ENCODE measurements at places on chromosomes 1 and 21.

DNA sequence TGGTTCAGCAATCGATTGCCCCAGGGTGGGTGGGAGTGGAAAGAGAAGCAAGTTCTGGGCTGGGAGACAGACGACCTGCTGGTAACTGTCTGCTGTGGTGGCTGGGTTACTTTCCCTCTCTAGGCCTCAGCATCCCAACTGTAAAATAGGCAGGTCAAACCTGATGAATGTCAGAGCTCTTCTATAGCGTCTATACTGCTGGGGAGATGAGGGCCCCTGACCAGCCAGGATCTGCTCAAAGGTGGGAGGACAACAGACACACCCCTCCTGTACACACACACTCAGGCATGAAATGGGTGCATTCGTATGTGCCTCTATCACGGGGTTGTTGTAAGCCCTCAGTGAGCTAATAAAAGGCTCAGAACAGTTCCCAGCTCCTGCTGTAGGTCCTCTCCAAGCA is 12.7 kb upstream of the EPHB2 start:
- no peak for DNase-seq

DNA sequence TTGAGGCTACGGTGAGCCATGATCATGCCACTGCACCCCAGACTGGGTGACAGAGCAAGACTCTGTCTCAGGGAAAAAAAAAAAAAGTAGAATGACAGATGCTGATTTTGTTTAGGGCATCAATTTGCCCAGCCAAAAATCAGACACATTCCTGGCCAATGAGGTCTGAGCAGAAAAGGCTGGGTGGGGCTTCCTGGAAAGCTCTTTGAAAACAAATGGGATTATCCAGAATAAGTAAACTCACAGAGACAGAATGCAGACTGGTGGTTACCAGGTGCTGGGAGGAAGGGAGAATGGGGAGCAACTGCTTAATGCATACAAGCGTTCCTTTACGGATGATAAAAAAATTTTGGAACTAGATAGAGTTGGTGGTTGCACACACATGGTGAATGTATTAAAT is 10.1 kb upstream of the CITED4 start:
- no peak for DNase-seq

DNA sequence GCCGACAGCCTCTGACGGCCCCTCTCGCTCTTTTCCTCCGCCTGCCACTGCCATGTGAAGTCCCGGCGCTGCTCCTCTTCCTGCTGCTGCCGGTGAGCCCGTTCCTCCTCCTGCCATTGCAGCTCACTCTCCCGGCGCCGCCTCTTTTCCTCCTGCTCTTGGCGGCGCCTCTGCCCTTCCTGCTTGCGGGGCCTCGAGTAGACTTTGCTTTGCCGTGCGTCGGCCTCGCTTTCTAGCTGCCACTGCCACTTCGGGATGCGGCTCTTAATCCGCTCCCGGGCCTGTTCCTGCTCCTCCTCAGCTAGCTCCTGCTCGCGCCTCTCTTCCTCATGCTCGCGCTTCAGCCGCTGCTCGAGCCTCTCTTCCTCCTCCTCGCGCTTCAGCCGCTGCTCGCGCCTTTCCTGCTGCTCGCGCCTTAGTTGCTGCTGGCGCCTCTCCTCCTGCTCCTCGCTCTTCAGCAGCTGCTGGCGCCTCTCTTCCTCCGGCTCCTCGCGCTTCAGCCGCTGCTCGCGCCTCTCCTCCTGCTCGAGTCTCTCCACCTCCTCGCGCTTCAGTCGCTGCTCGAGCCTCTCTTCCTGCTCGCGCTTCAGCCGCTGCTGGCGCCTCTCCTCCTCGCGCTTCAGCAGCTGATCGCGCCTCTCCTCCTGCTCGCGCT is 4.3 kb downstream of the TCHH start:
- DNase-seq = no peak

- no peak for DNase-seq
Observed at GRCh38 chr21:35394634-35395369, 345.7 kb upstream of the RUNX1 start.

DNA sequence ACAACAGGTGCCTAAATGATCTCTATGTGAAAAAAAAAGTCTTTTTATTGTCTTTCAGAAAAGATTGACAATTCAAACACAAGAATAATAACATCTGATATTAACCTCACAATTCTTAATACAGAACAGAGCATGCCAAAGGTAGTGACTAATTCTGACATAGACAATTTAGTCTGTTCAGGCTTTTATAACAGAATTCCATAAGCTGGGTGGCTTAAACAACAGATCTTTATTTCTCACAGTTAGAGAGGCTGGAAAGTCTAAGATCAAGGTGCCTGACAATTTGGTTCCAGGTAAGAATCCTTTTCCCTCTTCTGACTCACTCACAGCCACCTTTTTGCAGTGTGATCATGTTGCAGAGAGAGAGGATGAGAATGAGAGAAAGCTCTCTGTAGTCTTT is 27.0 kb downstream of the DPYD start:
- no peak for DNase-seq

DNA sequence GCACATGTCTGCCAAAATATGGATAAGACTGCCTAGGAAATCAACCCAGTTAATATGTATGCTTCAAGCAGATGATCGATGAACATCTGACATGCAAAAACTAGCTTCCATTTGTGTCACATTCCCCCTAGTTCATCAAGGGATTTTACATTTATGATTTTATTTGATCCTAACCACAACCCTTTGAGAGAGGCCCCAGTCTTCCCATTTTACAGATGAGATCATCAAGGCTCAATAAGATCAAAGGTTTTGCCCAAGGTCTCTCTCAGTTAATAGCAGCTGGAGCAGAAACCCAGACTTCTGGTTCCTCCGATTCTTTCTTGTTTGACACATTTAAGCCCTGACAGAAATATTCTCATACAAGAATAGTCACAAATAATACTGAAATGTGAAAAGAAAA is 107.7 kb upstream of the PPP2R5A start:
- no peak for DNase-seq

- peak; percentile 7 for DNase-seq
Observed at GRCh38 chr1:209989525-209989924, 51.5 kb downstream of the SYT14 start.

DNA sequence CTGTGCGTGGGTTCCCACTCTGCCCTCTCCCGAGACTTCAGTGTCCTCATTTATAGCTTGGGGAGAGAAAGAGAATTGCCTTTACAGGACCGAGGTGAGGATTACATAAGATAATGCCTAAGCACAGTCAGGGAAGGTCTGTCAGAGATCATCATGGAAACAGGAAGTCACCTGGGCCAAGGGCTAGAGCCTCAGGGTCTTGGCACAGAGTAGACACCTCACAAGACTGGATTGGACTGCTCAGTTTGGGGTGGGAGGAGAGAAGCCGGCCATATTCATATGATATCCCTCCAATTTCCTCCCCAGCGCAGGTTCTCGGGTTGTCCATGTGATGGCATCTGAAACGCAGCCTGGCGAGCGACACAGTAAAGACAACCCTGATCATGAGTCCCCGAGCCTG is 3.8 kb downstream of the CNR2 start:
- DNase-seq = no peak

GRCh38 chr1:41698916-41699860 is 214.7 kb upstream of the EDN2 start:
- DNase-seq = no peak

DNA sequence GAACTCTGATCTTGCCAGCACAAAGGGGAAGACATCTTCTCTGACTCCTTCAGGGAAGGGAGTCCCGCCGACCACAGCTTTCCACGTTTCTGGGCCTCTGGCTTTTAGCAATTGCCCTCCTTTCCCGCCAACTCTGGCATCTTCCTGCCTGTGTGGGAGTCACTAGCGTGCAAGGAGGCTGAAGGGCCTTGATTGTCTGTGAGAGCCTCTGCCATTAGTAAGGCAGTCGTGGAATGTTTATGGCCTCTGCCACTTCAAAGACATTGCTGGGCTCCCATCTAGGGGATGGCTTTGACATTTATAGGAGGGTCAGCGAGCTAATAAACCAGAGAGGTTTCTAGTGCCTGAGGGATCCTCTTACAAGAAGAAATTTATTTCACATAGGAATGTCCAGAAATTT is 14.3 kb upstream of the PROK1 start:
- no peak for DNase-seq

- no peak for DNase-seq
Observed at GRCh38 chr1:216836316-216836715, 113.1 kb upstream of the ESRRG start.

DNA sequence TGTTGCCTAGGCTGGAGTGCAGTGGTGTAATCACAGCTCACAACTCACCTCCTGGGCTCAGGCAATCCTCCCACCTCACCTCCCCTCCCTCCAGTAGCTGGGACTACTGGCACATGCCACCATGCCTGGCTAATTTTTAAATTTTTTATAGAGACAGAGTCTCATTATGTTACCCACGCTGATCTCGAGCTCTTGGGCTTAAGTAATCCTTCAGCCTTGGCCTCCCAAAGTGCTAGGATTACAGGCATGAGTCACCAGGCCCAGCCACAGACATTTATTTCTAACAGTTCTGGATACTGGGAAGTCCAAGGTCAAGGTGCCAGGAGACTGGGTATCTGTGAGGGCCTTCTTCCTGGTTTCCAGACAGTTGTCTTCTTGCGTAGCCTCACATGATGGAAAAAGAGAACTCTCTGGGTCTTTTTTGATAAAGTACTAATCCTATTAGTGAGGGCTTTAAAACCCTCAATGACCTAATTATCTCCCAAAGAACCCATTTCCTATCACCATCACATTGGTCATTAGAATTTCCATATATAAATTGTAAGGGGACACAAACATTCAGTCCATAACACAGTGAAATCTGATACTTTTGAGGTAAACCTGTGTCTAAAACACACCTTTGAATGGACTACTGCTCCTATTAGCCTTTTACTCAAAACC is 67.9 kb downstream of the PHACTR4 start:
- no peak for DNase-seq

DNA sequence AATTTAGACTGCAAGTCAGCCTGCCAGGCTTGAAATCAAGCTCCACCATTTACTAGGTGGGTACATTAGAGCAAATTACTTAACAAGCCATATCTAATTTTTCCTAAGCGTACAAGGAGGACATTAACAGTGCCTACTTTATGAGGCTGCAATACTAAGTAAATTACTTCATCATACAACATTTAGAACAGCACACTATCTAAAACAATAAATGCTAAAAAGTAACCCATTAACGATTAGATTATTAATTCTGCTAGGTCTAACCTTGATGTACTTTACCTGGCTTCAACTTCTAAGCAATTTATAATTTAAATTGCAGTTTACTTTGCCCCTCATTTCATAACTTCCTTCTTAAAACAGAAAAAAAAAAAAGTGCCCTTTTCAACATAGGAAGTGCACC is 1155.6 kb upstream of the NCAM2 start:
- no peak for DNase-seq
